Vagina (tissue), 2 donors: ENCODE measurements at places on chromosomes 7 and 10.

- DNase-seq: no peak
Observed at GRCh38 chr7:150322833-150323681, at the start of the genes ACTR3C and LRRC61. ACTR3C (minus strand) TSS chr7:150323545; CDS start chr7:150295296, 28,249 bp downstream. LRRC61 (plus strand) TSS chr7:150323355; CDS start chr7:150336862, 13,507 bp downstream.

DNA sequence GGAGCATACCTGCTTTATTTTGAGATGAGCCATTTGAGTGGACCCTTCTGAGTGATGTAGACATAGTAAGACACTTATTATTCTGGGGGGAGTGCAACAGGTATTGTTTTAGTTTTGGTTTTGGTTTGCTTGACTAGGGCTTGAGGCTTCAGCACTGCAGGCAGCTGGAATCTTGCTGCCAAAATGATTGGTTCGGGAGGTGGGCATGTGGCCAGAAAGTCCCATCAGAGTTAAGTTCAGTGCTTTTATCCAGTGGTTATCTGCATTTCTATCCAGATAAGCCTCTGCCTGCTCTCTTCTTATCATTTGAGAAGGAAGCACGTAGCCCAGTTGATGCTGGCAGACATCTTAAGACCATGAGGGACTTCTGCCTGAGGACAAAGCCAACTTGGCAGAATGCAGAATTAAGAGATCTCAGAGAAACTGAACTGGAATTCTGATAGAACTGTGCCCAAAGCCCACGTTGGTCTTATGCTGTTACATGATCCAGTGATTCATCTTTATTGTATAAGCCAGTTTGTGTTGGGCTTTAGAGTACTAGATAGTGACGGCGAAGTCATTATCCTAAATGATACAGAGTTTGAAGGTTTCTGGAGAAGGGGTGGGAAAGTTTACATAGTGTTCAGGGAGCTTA is 9.6 kb upstream of the JAZF1 start:
- no peak for DNase-seq

DNA sequence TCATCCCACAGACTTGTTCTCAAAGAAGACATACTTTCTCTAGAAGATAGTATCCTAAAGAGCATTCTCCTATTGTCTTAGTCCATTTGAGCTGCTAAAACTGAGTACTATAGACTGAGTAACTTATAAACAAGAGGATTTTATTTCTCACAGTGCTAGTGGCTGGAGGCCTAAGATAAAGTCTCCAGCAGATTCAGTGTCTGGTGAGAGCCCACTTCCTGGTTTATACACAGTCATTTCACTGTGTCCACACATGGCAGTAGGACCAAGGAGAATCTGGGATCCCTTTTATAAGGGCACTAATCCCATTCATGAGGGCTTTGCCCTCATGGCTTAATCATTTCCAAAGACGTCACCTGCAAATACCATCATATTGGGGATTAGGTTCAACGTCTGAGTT is 68.7 kb downstream of the LRRC17 start:
- DNase-seq: no peak

DNA sequence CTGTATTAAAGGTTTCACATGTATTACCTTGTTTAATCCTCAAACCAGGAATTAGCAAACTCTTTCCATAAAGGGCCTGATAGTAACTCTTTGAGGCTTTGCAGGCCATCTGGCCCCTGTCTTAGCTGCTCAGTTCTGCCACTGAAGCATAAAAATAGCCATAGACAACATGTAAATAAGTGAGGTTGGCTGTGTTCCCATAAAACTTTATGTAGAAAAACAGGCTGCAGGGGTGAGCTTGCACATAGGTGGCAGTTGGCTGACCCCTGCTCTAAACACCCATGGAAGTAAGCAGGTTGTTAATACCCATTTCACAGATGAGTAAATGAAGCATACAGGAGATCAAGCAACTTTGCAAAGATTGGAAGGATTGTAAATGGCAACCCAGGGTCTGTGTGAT is 1279.2 kb upstream of the AUTS2 start:
- no peak for DNase-seq

GRCh38 chr10:132447446-132448247 is 50.6 kb downstream of the PWWP2B start:
- DNase-seq: no peak

DNA sequence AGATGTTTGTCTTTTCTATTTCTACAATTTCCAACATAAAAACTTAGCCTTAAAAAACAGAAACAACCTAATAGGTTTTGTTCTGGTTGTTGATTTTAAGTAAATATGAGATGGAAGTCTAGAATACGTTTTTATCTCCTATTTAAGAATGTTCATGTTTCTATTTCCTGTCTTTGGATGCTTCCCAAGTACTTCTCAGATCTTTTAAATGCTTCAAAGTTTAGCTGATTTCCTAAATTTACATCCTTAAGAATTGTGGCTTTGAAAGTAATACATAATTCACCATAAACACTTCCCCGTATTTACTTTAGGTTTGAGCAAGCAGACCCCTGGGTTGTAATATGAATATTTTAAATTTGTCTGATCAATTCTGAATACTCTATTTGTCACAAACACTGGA is 70.5 kb downstream of the RAPGEF5 start:
- DNase-seq: no peak

DNA sequence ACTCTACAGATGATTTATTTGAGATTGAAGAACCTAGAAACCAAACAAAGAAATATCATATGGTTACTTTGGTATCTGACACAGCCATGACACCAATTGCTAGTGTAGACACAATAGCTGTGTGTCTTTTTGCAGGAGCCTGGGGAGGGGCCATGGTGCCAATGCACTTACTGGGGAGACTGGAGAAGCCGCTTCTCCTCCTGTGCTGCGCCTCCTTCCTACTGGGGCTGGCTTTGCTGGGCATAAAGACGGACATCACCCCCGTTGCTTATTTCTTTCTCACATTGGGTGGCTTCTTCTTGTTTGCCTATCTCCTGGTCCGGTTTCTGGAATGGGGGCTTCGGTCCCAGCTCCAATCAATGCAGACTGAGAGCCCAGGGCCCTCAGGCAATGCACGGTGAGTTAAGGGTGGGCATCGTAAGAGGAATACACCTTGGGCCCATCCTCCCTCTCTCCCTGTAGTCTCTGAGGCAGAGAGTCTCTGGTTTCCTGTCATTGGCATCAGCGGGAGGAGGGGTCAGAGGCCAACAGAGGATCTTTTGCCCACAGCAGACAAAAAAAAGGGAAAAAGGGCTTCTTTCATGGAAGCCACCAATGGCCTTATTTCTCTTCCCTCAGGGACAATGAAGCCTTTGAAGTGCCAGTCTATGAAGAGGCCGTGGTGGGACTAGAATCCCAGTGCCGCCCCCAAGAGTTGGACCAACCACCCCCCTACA is 1.2 kb downstream of the TMEM139 start:
- DNase-seq: no peak

- DNase-seq: no peak
Observed at GRCh38 chr7:1719913-1720312, 49.8 kb downstream of the ELFN1 start.
